ENCODE measurements at places on chromosomes 1 and 21.

- DNase-seq, result no peak
Observed at GRCh38 chr1:53110370-53111072, 31.9 kb downstream of the SLC1A7 start.

DNA sequence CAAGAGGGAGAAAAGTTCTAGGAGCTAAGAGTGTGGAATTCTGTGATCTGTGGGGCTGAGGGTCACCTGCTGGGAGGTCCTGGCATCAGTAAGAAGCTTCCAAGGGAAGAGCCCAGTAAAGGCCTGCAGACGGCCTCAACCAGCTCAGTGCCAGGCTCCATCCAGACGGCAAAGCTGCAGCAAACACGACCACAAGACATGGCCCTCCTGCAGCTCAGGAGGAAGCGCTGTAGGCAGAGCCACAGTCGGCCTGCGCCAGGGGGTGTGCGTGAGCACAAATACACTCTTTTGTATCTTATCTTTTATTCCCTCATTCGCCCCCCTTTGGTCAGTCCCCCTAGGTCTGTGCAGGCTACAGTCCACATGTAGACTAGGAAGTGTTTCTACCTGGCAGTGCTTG lies 13.4 kb downstream of the C1orf174 start:
- DNase-seq, result no peak

GRCh38 chr1:21902026-21903012 lies 34.8 kb downstream of the HSPG2 start:
- no peak for DNase-seq

DNA sequence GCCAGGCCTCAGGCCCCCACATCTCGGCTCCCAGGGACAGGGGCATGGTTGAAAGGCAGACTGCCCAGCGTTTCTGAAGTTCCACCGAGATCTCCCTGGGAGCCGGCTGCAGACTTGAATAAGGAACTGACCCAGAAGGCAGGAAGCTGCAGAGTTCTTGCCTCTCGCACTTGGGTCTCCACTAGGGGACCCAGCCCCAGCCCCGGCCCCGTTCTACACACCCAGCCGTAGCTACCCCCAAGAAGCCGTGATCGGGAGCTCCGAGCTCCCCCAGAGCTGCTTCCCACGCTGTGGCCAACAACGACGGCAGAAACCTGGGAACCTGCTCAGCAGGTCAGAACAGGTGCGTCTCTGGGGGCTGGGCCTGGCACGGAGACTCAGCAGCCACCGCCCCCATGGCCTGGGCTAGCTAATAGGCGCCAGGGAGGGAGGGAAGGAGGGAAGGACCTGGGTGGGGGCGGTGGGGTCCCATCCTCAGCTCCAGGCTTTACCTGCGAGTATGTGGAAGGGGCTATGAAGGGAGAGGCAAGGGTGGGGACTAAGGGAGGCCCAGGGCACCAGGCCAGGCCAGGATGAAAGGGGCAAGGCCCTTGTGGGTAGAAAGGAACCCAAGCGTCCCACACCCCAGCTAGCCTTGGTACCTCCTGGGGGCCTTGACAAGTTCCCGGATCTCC lies at the start of gene NECTIN4:
NECTIN4 (minus strand) TSS at position 308 of the 674 bp plus-strand sequence; CDS start at position 46, 262 bp downstream.
- no peak for DNase-seq

DNA sequence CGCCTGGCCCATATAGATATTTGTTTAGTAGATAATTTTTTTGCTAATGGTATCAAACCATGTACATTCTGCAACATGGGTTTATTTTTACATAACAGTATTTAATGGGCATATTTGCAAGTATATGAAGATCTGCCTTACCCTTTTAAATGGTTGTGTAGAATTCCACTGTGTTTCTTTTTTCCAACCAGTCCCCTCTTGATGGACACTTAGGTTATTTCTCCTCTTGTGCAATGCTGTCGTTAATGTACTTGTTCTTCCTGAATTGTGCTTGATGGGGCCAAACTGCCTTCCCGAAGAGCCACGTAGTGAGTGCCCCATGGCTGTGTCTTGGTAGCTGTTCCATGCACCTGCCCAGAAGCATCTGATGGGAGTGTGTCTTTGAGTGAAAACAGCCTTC lies 39.4 kb upstream of the EFHD2 start:
- DNase-seq, result no peak

DNA sequence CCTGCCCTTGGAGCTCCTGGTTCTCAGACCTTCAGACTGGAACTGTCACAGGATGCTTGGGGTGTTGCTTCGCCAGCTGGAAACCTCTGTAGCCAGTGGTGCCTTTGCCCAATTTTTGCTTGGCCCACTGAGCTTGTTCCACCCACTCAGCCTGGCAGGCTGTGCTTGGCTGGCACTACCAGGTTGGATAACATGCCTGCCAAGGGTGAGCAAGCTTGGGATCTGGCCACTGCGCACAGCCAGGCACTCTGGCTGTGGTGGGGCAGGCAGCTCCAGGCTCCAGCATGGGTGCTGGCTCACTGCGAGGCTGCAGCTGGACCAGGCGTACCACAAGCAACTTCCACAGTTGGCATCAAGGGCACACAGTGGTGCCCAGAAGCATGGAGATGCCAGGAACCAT lies 967.8 kb upstream of the NCAM2 start:
- DNase-seq, result no peak

GRCh38 chr1:201598396-201598795 lies 59.5 kb downstream of the NAV1 start:
- DNase-seq, result no peak

- DNase-seq, result no peak
Observed at GRCh38 chr1:91844862-91845528, 41.0 kb downstream of the TGFBR3 start.

DNA sequence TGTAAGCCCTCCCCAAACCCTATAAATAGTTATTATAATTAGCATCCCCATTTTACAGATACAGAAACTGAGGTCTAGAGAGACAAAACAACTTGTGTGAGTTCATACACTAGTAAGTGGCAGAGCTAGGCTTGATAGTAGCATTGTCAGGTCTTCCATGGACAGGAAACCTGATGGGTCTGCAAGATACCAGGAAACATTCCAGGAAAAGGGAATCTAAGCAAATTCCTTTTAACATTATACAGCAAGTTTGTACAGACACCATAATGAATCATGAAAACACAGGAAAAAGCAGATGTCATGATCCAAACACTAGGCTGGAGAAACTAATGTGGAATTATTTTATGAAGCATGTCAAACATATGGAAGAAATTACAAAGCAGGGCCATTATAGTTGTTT lies 89.1 kb upstream of the KCNK2 start:
- no peak for DNase-seq

DNA sequence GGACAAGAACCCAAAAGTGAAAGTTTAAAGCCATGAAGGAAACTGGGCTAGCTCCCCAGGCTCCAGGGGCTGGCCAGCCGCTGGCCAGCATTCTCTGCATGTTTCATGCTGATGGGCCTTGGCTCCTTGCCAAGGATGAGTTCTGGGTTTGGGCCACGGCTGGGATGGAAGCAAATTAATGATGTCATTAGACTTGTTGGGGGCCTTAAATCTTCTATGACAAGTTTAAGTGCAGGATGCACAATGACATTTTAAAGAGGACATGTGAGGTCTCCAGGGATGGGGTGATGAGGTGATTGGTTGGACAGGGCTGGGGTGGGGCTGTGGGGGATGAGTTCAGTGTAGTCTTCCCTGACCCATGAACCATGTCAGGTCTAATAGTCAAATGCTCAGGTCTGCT lies 199.6 kb downstream of the TRABD2B start:
- DNase-seq, result no peak

GRCh38 chr1:27635396-27636142 lies 584 bp upstream of the FGR start:
- no peak for DNase-seq

- DNase-seq, result no peak
Observed at GRCh38 chr1:51842261-51842660, 36.3 kb downstream of the NRDC start.

GRCh38 chr1:86823821-86824500 lies 90.0 kb downstream of the SELENOF start:
- no peak for DNase-seq

DNA sequence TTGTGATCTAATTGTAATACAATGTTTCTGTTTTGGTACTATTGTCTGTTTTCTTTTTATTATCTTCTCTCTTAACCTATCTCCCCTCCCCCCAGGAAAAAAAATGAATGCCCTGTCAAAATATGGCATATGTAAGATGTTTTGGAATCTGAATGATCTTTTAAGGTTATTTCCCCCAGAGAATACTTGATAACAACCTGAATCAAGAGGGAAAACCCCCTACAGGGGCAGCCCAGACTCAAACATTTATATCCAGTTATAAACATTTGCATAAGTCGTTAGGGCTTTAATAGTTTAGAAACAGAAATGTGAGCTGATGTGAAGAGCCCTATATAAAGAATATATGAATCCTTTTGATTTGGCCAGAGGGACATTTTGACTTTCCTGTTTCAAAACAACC lies 169.5 kb downstream of the VAV3 start:
- DNase-seq, result no peak

- DNase-seq, result no peak
Observed at GRCh38 chr1:56453417-56454078, 125.8 kb downstream of the PLPP3 start.

DNA sequence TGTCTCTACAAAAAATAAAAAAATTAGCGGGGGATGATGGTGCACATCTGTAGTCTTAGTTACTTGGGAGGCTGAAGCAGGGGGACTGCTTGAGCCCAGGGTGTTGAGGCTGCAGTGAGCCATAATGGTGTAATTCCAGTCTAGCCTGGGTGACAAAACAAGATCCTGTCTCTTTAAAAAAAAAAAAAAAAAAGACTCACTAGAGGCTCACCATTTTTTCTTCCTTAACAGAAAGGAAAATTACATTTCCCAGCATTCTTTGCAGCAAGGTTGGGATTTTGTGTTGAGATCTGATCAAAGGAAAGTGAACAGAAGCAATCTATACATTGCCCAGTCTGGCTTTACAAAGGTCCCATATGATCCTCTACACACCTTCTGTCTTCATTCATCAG lies 21.5 kb downstream of the GFI1 start:
- no peak for DNase-seq

- no peak for DNase-seq
Observed at GRCh38 chr1:57133686-57134085, 167.9 kb upstream of the C8B start.
